ENCODE measurements at places on chromosomes 12 and 14.

DNA sequence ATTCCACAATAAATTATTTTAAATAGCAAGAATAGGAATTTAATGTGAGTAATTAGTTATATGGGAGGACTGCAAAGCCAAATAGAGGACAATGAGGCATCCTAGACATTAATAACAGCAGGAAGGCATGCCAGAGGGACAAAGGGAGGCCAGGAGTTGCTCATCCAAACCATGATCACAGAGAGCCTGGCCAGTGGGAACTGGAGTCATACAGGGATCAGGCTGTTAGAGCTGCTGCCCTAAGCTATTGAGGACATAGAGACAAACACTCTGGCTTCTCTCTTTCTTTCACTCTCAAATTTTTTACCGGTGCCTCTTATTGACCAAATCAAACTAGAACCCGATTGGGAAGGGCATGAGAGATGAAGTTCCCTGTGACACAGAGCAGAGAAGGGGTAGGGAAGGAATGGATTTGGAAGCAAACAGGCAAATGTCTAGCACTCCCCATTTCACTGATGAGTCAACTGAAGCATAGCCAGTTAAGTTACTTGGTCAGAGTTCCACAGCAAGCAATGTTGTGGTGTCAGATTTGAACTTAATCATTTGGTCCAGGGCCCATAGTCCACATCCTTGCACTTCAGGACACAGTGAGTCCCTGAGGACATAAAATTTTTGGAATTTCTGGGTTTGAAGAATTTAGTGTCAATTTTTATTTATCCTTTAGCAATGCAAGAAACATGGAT is 17.9 kb upstream of the CFAP54 start:
- no peak for DNase-seq

DNA sequence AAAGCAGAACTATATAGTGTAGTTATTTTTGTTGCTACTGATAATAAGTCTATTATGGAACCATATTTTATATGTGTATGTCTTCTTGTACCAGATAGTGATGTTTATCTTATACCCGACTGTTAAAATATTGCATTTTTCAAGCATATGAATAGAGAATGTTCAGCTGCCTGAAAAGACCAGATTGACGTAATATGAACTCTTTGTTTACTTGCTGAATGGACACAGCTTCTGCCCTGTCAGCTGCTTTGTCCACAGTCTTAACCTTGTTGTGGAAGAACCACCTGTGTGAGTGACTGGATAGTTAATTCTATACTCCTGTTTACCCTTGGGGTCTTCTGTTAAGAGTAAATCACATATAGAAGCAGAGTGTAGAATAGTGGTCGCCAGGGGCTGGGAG is 109.3 kb downstream of the LGR5 start:
- DNase-seq, result no peak

- DNase-seq, result no peak
Observed at GRCh38 chr12:119208626-119209061, 29.9 kb downstream of the HSPB8 start.

DNA sequence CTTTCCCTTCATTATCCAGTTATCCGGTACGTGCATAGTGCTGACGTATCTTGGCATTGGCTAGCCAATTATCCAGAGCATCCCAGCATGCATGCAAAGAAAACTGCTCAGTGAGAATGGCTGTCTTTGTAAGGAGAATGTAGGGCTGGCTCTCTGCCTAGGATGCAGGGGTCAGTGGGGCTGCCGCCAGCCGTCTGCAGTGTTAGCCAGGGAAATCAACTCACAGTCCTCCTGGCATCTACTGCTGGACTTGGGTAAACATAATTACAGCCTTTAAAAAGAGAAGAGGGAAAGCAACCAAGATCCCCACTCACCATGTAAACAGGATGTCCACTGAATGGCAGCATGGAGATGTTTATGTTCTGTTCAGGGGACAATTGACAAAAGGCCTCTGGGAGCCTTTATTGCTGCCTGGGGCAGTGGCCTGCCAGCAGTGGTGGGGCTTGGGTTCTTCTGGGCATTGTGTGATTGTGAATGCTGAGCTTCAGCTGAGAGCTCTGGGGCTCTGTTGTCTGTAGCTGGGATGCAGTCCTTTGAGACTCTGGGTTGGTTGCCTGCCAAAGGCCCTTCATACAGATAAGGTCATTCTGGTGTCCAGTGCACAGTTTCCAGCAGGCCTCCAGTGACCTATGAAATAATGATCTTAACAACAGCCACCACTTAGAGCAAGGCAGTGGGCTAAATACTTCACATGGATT is 121.8 kb downstream of the TBC1D30 start:
- DNase-seq, result no peak

- no peak for DNase-seq
Observed at GRCh38 chr12:3751151-3752095, 1.5 kb downstream of the CRACR2A start.

GRCh38 chr12:26172539-26172938 is 22.8 kb upstream of the SSPN start:
- DNase-seq, result no peak

- DNase-seq, result no peak
Observed at GRCh38 chr14:64496764-64497163, 6.9 kb downstream of the ZBTB25 start.

DNA sequence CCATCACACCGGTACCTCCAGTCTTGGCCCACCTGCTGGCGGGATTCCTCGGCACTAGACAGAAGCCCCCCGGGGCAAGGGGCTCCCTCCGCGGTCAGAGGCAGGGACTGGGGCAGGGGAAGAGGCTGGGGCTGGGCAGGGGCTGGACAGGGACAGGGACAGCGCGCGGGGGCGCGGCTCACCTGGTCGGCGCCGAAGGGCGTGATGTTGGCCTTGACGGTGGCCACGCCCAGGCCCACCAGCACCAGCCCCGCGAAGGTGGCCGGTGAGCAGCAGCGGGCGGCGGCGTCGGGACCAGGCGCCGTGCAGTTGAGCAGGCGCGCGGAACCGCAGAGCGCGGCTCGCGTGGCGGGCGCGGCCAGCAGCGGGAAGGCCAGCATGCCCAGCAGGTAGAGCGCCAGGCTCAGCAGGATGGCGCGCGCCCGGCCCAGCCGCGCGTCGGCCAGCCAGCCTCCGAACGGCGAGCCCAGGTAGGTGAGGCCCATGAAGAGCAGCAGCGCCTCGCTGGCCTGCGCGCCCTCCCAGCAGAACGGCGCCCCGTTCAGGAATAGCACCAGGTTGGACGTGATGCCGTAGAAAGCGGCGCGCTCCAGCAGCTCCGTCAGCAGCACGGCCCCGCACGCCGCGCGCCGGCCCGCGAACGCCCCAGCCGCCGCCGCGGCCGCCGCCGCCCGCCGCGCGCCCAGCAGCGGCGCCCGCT is 392 bp downstream of the SLC15A4 start:
- no peak for DNase-seq

GRCh38 chr12:100987552-100988521 is 193.3 kb downstream of the ANO4 start:
- peak; percentile 94 for DNase-seq

GRCh38 chr12:108252523-108252922 is 86.6 kb downstream of the CMKLR1 start:
- DNase-seq, result no peak

DNA sequence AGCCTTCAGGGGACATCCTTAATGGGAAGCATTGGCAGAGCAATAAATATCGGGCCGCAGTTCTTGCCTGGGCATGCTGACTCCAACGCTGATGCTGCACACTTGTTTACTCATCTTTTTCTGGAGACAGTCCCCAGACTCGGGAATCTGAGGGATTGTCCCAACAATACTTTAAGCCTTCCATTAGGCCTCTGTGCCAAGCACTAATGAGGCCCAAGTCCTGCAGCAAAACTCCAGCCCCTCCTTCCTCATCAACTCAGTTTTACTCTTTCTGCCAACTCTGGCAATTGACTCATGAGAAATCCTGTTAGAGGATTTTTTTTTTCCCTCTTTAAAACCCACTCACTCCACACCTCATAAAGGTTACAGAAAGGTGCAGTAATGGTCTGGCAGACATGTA is 233.4 kb upstream of the PELI2 start:
- no peak for DNase-seq

DNA sequence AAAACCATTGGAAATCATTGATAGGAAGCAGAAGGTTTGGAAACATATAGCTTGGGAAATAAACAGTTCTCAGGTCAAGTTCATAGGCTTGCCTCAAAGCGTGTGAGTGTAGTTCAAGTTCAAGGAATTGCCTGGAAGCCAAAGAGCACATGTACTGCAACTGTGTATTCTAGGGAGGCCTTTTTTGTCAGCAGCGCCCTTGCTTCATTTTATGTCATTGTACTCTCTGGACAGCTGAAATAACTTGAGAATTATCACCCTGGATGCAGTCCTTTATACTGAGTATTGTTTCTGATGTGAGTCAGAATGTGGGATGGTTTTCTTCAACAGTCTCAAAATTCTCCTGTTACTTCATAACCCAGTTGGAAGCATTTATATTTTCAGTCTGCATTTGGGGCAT is 16.0 kb upstream of the EVL start:
- no peak for DNase-seq

- DNase-seq, result peak; percentile 54
Observed at GRCh38 chr12:57726151-57726883, 12.2 kb downstream of the AGAP2 start.

- no peak for DNase-seq
Observed at GRCh38 chr12:79247494-79247893, 382.9 kb downstream of the SYT1 start.

DNA sequence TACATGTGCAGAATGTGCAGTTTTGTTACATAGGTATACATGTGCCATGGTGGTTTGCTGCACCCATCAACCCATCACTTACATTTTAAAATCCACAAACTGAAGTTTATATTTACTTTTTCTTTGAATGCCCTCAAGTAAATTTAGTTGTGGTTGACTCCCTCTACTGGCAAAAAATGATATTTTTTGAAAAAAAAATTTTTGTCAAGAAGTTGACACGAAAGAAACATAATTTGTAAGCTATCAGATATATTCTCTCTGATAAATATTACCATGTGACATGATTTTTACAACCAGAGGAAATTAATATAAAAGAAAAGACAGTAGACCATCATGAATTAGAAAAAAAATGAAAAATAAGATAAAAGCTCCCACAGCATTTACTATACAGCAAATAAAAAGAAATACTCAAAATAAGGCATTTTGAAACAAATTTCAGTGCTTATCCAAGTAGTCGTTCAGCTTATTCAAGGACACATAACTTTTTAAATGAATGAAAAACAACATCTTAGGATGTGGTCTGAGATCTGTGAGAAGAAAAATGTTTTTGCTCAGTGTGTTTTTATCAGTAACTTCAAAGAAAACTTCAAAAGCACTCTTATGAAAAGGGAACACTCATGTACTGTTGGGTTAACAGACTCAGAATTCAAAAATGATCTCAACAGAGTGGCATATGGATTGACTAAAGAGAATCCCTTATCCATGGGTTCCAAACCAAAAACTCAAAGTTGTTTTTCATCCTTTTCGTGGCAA is 30.0 kb upstream of the GRIP1 start:
- DNase-seq, result peak; percentile 66

GRCh38 chr12:95553197-95553943 is 2.1 kb upstream of the USP44 start:
- DNase-seq, result peak; percentile 72

DNA sequence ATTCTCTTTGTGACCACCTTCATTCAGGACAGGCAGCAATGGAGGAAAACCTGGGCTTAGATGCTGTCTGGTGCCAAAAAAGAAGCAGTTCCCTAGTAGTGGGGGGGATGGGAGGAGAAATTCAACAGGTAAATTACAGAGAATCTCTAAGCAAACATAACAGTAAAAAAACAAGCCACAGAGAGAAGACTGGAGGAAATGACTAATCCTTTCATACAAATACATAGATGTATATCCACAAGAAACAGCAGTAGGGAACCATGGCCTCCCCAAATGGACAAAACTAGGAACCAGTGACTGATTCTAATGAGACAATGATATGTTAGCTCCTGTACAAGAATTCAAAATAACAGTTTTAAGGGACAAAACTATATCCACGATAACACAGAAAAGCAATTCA is 513.0 kb downstream of the NAV3 start:
- DNase-seq, result no peak

DNA sequence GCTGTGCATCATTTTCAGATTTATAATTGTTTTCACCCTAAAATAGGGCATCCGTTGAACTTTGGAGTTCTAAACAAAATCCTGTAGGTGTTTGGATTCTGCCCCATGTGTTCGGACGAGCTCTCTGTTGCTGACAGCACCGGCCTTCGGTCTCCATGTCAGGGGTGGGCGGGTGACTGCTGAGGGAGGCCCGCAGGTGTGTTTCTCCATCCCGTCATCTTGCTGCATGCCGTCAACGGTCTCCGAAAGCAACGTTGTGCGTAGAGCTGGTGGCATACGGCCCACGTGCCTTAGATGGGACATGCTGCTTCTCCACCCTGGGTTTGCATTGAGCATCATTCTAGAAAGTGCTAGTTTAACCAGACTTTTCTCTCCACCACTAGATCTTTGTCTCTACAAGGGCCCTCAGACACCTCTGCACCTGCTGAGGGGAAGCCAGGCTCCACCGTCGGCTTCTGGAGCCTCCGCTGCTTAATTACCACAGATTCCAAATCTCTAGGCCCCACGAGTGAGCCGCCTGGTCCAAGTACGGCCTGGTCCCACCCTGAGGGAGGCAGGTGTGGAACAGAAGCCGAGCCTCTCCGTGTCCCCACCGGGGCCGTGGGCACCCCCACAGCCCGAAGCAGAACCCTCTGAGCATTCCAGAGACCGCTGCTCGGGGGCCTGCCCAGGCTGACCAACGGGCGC is 15.7 kb upstream of the AMN start:
- no peak for DNase-seq

GRCh38 chr12:32863128-32863527 is 33.4 kb downstream of the PKP2 start:
- DNase-seq, result no peak

DNA sequence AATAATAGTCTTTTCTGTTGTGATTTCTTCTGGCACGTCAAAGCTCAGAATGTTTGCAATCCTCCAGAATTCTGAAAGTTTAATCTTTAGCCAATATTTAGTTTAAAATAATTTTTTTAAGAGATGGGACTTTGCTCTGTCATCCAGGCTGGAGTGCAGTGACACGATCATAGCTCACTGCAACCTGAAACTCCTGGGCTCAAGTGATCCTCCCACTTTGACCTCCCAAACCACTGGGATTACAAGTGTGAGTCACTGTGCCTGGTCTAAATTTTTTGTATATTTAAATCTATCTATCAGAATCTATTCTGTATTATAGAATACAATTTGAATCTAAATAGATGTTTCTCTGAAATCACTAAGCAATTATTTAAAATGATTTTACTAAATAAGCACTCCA is 572.7 kb downstream of the VRK1 start:
- no peak for DNase-seq

DNA sequence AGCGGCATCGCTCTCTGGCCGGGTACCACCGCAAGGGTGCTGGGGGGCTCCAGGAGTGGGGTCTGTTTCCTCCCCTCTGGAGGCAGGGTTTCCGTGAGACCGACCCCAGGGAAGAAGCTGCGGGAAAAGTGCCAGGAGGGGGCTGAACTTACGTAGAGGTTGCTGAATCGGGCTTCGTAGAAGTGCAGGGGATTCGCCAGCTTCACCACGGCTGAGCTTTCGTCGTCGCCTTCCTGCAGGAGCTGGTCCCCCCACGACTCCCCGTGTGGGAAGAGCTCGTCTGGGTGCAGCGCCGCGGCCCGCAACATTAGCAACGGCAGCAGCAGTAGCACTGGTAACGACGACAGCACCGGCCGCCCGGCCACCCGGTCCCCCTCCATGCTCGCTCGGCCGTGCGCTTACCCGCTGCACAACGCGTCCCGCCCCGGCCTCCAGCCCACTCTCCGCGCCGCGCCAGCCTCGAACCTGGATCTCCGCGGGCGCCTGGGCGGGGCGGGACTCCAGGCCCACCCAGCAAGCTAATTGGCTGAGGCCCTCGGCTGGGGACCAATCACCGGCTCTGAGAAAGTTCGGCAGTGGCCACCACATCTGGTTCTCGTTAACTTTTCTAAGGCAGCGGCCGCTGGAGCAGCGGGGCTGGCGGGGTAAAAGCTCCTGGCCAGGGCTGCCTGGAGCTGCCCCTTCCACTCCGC is at the start of gene NID2:
TSS of gene NID2 (minus strand) at position 445 of the 692 bp plus-strand sequence. CDS start at position 380, 65 bp downstream.
- DNase-seq, result peak; percentile 70
